ENCODE measurements at places on chromosomes 16 and 17.

DNA sequence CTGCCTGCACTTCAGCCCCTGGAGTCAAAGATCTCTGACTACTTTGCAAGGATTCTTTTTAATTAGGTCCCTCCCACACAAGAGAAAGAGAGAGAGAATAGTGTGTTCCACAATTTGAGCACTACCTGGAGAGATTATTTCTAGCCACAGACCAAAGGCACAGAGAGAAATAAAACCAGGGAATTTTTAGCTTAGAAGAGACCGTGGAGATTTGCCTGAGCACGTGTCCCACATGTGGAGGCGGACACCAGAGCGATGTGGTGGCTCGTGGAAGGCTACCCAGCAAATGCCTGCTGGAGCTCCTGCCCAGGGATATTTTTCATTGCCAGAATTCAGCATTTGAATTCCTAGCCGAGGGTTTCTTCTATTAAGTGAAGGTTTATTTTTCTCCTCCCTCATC is 50.6 kb downstream of the MGAT5B start:
- no peak for DNase-seq

GRCh38 chr16:80015566-80015965 is 415.0 kb upstream of the MAF start:
- DNase-seq = no peak

DNA sequence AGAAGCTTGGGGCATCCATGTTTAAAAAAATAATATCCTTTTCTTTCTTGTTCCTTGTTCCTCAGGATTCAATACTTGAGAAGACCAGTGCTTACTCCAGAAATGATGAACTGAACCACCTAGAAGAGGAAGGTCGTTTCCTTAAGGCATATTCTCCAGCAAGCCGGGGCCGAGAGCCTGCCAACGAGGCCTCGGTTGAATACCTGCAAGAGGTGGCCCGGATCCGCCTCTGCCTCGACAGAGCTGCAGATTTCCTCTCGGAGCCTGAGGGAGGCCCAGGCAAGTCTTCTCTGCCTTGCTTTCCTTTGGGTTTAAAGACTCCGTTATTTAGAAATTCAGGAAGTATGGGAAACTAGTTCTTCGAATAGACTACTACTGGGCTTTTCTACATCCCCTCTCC is 42.5 kb upstream of the ENDOV start:
- DNase-seq = no peak

GRCh38 chr16:49811644-49812334 is 44.1 kb downstream of the ZNF423 start:
- no peak for DNase-seq

GRCh38 chr17:77233635-77234334 is 93.0 kb downstream of the SEC14L1 start:
- no peak for DNase-seq

DNA sequence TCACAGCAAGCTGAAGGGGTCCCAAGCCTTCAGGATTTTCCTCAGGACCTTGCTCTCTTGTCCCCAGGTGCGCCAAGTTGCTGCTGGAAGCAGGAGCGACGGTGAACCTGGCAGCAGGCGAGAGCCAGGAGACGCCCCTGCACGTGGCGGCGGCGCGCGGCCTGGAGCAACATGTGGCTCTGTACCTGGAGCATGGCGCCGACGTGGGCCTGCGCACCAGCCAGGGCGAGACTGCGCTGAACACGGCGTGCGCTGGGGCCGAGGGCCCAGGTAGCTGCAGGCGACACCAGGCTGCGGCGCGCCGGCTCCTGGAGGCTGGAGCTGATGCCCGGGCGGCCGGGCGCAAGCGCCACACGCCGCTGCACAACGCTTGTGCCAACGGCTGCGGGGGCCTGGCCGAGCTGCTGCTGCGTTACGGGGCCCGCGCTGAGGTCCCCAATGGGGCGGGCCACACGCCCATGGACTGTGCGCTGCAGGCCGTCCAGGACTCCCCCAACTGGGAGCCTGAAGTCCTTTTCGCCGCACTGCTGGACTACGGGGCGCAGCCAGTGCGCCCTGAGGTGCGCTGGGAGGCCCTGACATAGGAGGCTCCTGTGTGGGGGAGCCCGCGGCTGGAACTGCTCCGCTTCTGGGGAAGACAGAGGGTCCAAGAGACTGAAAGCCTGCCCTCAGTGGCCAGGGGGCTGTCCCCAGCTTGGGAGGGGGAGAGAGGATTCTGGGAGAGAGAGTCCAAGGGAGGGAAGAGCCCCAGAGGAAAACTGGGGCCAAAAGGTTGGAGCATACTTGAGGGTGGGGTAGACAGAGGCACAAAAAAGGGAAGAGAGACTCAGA is 6.4 kb downstream of the ASB16 start:
- no peak for DNase-seq

DNA sequence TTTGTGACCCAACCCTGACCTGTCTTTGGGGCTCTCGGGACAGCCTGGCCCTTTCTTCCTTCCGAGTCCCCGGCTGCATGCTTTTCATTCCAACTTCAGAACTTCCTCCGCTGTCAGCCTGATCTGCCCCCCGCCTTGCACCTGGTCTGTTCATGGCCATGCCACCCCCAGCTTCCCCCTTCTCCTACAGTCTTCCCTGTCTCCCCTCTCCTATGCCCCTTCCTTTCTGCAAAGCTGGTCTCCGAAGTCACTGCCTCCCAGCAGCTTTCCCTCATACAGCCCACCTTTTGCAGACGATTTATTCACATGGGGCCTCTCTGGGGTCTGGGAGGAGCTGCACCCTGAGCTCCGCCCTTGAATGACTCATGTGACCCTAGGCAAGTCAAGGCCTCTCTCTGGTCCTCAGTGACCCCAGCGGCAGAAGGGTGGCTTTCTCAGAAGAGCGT is 47.1 kb upstream of the SDK2 start:
- no peak for DNase-seq

DNA sequence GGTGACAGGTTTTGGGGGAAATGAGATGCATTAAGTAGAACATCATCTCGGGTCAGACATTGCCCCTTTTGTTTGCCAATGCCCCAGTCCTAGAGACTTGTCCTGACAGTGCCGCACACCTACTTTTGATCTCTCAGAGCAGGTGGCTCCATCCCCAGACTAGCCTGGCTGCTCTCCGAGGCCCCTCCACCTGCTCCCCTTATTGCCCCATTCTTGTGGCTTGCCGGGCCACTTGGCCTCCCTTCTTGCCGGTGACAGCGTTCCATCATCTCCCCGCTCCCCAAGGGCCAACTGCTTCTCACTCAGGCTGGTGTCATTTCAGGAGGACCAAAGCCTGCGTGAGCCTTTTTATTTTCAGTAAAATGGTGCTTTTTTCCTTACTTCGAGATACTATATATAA is 14.9 kb downstream of the UBFD1 start:
- no peak for DNase-seq

- DNase-seq = no peak
Observed at GRCh38 chr16:68229431-68230175, 6.3 kb downstream of the ESRP2 start.

GRCh38 chr16:8893976-8894690 is 12.0 kb downstream of the LITAFD start:
- no peak for DNase-seq

- no peak for DNase-seq
Observed at GRCh38 chr17:8121407-8121680, 2.6 kb downstream of the HES7 start.

DNA sequence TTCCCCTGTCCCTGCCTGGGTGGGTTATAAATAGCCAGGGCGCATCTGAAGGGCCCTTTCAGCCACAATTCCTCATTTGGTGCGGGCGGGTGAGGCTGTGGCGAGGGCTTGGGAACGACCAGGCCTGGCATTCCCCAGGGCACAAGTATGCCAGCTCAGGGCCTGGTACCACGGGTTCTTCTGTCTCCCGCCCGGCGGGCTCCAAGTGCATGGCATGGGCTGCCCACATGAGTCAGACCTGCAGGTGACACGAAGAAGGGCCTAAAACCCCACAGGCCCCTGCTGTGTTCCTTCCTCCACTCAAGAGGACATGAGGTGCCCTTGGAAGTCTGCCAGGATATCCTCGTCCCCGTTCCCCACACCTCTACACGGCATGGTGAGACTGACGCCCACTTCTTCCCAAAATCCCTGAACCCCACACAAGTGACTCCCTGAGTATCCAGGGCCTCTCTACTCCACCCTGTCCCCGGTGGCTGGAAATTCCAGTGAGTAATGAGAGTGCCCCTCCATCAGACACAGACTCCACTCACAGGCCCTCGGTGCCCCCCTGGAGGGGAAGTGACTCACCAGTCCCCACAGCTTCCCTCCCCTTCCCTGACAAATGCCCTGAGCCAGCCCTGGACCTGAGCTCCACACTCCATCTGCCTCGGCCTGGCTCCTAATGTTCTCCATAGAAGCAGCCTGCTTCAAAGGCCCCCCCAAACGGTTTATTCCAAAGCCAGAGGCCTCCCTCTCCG is 68.8 kb downstream of the ABR start:
- no peak for DNase-seq

DNA sequence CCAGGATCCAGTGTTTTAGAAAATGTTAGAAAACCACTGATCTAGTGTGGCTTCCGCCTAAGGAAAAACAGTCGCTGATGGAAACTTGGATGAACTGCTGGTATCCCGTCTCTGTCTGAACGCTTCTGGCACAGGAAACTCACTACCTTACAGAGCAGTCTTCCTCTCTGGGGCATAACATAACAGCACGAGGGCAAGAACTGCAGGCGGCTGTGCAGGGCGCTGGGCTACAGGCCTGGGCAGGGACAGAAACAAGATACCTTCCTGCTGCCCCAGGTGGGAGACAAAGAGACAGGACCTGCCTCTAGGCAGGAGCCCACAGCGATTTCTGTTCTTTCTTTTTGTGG is 10.5 kb downstream of the MXRA7 start:
- DNase-seq = no peak

GRCh38 chr17:69500911-69501429 is 86.5 kb downstream of the MAP2K6 start:
- no peak for DNase-seq

GRCh38 chr16:8964462-8964861 is 756 bp upstream of the USP7 start:
- DNase-seq = no peak

GRCh38 chr16:47493381-47494337 is 32.5 kb downstream of the PHKB start:
- no peak for DNase-seq

DNA sequence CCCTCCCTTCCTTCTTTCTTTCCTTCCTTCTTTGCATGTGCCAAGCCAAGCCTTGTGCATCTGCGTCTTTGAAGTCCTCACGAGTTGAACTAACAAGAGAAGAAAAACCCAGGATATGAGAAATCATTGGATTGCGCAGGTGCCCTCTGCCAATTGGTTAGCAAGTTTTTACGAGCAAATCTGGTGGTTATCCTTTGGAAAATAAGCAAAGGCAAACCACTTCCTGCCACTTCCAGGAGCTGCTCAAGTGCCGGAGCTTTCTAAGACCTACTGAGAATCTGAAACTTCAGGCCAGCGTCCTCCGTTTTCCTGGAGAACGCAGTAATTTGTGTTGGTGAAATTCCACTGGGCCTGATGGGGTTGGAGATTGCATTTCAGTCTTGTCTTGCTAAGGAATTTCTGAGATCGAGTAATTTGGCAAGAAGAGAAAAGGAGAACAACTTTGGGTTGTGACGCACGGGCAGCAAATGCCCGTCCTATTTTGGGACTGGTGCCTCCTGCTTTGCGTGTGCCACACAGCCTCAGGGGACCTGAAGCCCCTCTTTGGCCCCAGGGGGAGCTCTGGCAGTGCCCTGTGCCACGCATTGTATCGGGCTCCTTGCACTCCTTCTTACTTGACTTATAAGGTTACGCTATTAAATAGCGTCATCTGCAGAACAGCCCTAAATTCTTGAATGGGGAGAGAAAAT is 56.4 kb downstream of the CMIP start:
- no peak for DNase-seq

DNA sequence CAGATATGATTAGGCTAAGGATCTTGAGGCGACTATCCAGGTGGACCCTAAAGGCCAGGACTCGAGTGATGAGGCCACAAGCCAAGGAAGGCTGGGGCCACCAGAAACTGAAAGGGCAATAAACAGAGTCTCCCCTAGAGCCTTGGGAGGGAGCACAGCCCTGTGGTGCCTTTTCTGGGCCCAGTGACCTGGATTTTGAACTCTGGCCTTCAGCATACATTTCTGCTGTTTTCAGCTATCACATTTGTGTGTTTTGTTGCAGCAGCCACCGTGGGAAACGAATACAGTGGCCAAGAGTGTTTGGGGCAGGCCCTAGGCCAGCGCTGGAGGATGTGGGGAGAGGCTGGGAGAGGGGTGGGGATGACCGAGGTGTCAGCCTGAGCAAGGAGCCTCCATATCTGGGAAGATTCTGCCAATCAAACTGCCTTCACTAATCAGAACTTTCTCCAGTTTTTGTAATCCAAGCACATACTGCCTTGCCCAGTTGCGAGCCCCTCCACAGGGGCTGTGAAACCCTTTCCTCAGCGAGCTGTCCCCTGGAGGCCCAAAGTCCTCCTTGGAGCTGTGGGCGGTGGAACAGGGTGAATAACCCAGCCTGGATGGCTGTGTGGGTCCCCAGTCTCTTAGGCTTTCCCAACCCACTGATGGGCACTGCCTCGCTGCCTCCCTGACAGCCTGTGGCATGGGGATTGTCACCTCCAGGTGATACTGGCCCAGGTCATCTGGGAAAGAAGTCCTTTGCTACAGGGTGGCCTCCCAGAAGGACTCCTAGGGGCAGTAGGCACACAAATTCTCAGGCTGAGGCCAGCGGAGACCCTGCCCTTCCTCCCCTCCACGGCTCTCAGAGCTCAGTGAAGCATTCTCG is 16.8 kb downstream of the B9D1 start:
- no peak for DNase-seq

GRCh38 chr16:12798846-12799245 is 4.8 kb downstream of the CPPED1 start:
- no peak for DNase-seq

GRCh38 chr17:2435181-2435741 is 34.4 kb upstream of the MNT start:
- DNase-seq = no peak

- no peak for DNase-seq
Observed at GRCh38 chr17:41116297-41116696, 1.9 kb downstream of the KRTAP4-11 start.

- DNase-seq = no peak
Observed at GRCh38 chr17:81336930-81337325, 41.8 kb upstream of the SLC38A10 start.

- no peak for DNase-seq
Observed at GRCh38 chr16:78134944-78135619, 35.6 kb downstream of the WWOX start.

GRCh38 chr17:50948711-50949110 is 82.6 kb upstream of the TOB1 start:
- no peak for DNase-seq

DNA sequence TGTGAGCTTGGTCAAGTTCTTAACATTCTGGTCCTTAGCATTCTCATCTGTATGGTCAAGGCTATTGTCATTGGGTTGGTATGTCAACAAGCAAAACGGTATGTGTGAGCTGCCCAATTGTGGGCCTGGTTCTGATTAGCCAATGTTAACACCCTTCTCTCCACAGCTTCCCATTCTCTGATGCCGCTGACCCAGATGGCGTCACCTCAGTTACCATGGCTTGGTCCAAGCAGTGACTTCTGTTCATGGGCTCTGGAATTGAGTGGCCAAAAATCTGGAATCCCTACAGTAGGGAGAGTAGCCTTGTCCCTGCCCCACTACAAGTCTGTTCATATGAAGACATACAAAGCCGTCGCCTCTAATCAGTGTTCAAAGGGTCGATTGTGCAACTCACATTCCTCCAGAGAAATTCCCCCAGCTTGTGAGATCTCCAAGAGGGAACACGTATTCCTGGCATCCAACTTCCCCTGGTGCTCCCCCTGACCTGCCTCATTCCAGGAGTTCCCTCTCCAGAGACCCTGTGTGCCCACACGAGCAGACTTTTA is 15.8 kb downstream of the TMEM98 start:
- DNase-seq = no peak

- peak; percentile 54 for DNase-seq
Observed at GRCh38 chr17:5078106-5079028, at the start of gene ZFP3. TSS of gene ZFP3 (plus strand) at chr17:5078467. CDS start at chr17:5091505, 13,038 bp downstream.
